Stimulated activated CD8-positive, alpha-beta memory T cell treated with anti-CD3 and anti-CD28 coated beads, Interleukin-2, amount 100 ng/mL, for 48 hours (primary cell): ENCODE measurements at places on chromosomes 5 and 9.

DNA sequence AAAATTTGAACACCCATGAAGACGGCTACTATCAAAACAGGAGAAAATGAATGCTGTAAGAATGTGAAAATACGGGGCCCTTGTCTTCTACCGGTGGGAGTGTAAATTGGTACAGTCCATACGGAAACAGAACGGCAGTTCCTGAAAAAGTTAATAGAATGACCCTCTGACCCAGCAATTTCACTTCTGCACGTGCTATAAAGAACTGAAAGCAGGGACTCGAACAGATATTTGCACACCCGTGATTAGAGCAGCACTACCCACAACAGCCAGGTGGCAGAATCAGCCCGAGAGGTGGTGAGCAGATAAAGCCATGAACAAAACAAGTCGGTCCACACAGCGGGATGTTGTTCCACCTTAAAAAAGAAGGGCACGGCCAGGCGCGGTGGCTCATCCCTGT, 22.6 kb upstream of the SLC12A7 start:
- no peak for DNase-seq

GRCh38 chr5:171606414-171607024, 179.1 kb upstream of the SMIM23 start:
- no peak for DNase-seq

- no peak for DNase-seq
These were observed 243.8 kb downstream of the COX7C start for GRCh38 chr5:86861512-86861911.

- no peak for DNase-seq
These were observed 138.6 kb downstream of the SMARCA2 start for GRCh38 chr9:2153630-2154217.

- no peak for DNase-seq
These were observed 7.5 kb downstream of the PFDN1 start for GRCh38 chr5:140295414-140295813.
